ENCODE measurements at places on chromosomes 5 and 9.

- DNase-seq, result peak; percentile 6
These were observed 57.3 kb upstream of the C6 start for GRCh38 chr5:41270423-41271251.

DNA sequence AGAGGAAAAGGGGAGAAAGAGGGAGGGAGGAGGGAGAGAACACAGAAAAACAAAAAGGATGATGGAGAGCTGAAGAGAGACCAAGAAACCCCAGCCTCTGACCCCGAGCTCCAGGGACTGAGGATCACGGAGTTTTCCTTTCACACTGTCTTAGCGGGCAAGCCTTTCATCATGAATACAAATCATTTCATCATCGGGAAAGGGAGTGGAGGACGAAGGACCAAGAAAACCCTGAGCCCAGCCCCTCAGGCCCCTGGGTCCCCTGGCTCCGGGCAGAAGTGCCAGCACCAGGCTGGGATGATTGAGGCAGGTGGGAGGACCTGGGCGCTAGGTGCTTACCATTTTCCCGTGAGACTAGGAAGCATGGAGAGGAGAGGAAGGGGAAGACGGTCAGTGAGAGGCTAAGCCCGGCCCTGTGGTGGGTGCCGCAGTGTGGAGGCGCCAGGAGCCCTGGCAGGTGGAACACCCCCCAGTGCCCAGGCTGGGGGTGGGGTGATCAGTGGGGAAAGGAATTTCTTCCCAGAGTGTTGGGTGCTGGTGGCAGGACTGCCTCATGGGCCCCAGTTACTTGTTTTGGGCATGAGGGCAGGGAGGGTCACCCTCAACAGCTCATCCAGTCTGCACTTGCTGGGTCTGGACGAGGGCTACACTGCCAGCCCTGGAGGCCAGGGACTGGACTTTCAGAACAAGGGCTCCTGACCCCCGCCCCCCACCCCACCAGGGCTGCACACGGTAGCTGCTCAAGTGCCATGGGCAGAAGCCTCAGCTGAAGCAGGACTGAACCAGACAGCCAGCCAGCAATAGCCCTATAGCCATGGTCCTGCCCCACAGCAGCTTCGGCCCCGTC is 49.0 kb upstream of the SARDH start:
- DNase-seq, result no peak

DNA sequence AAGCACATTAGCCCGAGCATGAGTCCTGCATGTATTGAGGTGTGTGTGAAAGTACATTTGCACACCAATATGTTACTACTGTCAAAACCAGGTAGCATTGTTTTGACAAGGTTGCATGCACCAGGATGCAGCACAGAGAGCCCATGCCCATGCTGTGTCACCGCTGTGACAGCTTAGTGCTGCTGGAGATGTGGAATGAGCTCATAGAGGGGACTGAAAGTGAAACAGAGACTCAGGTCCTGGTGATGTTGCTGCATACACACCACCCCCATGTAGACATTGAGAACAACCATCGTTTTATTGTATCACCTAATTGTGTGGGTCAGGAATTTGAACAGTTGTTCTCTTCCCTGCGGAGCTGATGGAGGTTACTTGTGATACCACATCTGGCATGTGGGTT is 53.0 kb downstream of the GADD45G start:
- no peak for DNase-seq

GRCh38 chr5:72280581-72281069 is 39.4 kb downstream of the MRPS27 start:
- peak; percentile 19 for DNase-seq

DNA sequence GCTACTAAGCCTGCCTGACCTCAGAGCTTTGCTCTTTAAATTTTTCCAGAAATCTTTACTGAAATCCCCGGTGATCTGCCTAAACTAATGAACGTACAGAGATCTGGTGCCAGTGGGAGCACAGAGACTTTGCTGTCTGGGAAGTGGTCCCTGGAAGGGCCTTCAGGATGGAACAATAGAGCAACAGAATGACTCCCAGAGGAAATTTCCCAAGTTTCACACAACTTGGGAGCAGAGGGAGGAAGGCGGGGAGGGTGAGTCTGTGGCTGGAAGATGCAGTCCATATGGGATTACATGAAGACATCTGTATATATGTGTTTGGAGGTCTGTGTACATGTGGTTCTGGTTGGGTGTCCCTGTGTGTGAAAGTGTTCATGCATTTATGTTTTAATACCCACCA is 638.3 kb downstream of the CCDC171 start:
- DNase-seq, result peak; percentile 1

DNA sequence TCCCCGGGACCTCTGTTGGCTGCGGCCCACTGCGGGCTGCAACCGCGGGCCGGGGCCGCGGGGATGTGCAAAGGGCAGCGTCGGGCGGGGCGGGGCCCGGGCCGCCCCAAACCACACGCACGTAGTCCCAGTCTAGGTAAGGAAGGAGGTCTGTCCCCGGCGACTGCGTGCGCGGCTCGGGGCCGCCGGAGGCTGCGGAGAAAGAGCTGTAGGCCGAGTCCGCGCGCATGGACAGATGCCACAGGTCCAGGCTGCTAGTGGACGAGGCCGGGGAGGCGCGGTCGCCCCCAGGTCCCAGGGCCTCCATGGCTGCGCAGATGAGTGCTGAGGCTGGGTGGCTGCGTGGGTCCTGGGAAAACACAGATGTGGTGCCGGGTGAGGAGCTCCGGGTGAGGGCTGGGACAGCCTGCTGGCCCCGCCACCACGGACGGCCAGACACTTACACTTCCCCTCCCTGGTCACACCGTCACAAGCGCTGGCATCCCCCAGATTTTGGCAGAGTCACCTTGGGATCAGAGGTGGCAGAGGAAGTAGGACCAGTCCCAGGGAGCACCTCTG is 4.5 kb downstream of the SHROOM1 start:
- no peak for DNase-seq

- no peak for DNase-seq
These were observed 223.2 kb downstream of the FSTL4 start for GRCh38 chr5:133389066-133389590.

- no peak for DNase-seq
These were observed 24.2 kb upstream of the CDC42SE2 start for GRCh38 chr5:131239686-131240085.

- DNase-seq, result no peak
These were observed 44.2 kb upstream of the RETREG1 start for GRCh38 chr5:16660982-16661381.

DNA sequence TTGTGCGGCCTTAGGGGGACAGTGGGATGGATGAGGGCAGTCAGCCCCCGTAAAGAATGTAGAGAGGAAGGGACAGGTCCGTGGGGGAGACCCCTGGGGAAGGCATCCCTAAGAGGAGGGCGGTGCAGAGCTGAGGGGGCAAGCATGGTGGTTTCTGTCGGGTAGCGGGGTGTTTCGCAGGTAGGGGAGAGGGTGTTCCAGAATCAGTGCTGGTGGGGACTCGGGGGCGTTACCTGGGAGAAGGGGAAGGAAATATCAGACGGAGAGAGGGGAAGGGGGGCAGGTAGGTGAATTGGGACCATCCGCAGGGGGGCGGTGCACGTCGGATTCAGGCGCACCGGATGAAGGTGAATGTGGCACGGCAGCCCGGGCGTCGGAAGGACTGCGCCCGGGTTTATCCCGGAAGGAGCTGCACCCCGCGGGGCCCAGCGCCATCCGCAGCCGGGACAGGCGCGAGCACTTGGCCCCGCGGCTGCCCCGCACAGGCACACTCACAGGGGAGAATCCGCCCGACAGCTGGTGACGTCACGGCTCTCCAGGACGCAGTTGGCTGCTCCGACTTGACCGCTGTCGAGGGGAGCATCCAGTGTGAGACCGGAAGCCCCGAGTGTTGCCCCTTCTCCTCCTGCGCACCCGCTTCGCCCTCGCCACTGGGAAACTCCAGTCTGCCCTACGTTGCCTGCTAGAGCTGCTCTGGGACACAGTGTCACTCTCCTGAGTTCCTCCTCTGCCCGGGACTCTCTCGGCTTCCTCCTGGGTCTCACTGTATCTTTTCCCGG is 1.3 kb downstream of the CD72 start:
- no peak for DNase-seq

DNA sequence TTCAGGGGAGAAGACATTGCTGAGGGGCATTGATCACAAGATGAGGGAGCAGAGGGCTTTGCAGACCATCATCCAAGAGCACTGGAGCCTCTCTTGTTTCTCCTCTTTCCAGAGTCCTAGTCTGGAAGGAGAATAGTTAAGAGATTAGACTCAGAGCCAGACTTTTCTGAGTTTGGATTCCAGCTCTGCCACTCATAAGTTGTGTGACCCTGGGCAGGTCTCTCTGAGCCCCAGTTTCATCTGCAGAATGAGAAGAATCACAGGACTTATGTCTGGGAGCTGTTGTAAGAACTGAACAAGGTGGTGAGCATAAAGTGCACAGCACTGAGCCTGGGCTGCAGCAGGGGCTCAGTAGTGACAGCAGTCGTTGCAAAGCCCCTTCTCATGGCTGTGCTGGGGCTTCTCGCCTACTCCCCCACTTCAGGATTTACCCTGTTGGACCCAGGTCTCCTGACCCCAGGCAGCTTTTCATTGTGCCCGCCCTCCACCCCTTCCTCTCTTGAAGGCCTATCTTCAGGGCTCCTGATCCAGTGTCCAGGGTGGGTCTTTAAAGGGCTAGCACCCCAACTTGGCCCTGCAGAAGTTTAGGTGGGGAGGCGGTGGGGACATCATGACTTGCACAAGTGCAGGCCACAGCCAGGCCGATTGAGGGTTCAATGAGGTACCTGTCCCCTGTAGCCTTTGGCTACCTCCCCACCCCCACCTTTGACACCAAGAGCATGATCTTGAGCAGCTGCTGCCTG is 1.5 kb downstream of the SYNPO start:
- no peak for DNase-seq

GRCh38 chr9:86486891-86487837 is 133.0 kb upstream of the TUT7 start:
- peak; percentile 84 for DNase-seq

- no peak for DNase-seq
These were observed 909 bp downstream of the NDFIP1 start for GRCh38 chr5:142109331-142110045.

GRCh38 chr5:141431286-141431685 is 979 bp downstream of the PCDHGA12 start:
- no peak for DNase-seq

DNA sequence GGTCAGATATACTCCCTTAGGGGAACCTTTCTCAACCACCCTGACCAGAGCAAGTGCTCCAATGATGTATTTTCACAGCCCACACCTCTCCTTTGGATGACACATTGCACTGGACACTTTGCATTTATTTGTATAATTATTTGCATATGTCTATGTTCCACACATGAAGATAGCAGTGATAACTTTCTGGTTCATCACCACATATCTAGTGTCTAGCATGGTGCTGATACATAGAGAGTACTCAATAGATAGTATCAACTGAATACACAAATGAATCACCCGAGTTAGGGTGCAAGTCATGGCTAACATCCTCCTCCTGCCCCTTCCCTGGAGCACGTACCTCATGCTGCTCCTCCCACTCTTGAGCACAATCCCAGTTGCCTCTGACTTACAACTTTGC is 617.6 kb downstream of the EBF1 start:
- no peak for DNase-seq

DNA sequence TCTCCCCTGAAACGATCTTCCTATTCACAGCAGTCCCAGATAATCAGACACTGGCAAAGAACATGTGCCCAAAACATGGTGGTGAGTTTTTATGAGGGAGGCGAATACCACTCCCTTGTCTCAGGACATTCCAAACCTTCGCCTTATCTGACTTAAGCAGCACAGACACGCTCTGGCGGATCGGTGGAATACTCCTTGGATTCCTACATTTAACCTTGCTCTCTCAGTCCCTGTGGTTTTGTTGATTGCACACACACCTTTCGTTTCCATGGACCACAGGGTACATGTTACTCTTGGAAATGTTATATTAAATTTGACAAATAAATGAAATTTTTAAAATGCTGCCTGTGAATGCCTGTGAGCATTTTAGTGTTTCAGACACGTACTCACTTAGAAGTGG is 87.8 kb upstream of the CPEB4 start:
- DNase-seq, result no peak

DNA sequence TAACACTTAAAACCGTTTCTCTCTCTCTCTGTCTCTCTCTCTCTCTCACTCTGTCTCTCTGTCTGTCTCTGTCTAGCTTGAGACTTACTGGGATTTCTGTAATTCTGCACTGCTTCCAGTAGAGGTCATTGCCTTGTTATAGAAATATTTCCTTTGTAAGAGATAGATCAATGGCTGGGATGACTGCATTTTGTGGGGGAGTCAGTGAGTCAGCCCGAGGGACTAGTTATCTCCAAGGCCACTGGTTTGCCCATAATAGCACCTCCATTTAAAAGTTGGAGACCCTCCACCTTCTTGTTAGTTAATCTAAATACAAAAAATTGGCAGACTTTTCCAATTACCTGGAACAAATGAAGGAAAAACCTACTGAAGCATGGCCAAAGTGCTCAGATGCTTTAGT is 547.2 kb downstream of the LRRC70 start:
- DNase-seq, result peak; percentile 45

DNA sequence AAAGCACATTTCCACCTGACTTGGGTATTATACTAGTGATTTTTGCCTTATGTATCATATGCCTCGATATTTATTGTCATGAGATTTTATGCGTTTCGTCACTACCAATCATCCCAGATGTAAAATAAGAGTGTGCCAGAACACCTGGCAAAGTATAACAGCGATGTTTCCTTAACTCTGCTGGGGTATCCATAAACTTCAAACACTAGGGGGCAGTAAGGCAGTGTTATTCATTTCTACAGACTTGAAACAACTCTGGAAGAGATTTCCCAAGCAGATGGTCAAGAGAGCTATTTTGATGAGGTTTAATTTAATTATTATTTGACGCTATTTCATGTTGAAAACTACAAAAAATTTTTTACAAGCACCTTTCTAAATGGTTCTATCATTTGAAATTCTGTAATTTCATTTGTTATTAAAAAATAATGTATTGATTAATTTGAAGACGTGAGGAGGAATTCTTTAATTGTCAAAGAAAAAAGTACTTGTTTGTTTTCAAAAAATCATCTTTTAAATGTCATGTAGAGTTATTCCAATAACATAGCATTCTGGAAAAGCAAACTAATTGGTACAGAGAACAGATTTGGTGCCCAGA is 388.5 kb upstream of the CTNND2 start:
- peak; percentile 0 for DNase-seq

GRCh38 chr5:149429839-149430721 is 51.0 kb upstream of the IL17B start:
- no peak for DNase-seq

DNA sequence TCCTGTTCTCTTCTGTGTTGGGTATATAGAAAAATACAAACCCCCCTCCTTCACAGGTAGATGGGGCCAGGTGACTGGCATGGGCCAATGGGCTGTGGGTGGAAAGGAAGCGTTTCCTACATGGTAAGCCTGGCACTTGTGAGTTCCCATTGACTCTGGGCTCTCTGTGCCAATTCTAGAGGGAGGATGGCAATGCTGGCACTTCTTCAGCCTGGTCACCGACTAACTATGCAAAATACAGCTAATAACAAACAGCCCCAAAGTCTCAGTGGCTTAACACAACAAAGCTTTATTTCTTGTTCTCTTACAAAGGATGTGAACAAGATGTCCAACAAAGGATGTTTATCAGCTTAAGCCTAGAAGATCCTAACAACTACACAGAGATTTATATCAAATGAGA is 258.1 kb downstream of the SYK start:
- no peak for DNase-seq
